Stimulated activated CD4-positive, alpha-beta T cell treated with anti-CD3 and anti-CD28 coated beads, Interleukin-1b, Interleukin-23, amount 100 ng/mL, for 24 hours (primary cell): ENCODE measurements at places on chromosomes 3 and 15.

DNA sequence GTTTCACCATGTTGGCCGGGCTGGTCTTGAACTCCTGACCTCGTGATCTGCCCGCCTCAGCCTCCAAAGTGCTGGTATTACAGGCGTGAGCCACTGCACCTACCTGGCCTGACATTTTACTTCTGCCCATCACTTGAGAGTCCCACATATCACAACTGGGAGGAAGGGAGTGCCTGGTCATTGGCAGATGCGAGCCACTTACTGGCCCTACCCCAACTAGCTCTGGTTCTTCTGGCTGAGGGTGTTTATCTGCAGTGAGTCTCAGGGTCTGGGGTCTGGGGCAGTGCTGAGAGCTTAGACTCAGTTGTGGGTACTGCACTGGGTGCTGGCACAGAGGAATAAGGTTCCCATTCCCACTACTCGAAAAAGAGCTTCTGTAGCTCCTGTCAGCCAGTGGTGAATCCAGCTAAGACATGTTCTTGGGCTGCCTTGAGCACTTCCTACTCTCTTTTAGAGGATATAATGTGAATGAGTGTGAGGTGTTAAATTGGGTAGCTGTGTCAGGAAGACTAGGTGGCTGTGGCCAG, 30.2 kb downstream of the DAG1 start:
- no peak for DNase-seq

DNA sequence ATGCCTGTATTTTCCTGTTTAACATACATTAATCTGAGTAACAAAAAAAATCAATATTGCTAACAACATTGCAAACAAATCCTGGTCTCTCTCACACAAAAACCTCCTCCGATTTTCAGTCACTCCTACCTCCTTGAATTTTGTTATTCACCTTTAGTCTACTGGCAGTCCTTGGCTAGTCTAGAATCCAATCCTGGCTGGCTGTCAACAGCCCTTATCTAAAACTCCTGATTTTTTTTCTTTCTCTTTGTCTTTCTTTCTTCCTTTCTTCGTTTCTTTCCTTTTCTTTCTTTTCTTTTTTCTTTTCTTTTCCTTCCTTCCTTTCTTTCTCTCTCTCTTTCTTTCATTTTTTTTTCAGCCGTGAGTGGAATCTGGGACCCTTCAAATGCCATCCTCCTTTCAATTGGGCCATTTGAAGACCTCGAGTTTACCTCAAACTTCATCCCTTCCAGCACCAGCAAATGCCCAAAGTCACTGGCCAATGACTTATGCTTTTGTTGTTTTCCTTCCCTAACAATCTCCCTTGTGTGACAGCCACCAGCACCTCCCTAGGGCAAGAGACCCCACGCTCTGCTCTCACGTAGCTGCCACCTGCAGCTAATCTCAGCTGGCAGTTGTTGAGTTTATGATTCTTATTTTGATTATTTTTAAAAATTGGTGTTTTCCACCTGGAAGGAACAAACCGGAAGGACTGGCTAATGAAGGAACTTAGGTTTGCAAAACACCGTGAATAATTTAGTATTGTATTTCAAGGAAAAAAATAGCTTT, 6.8 kb upstream of the ONECUT1 start:
- no peak for DNase-seq

DNA sequence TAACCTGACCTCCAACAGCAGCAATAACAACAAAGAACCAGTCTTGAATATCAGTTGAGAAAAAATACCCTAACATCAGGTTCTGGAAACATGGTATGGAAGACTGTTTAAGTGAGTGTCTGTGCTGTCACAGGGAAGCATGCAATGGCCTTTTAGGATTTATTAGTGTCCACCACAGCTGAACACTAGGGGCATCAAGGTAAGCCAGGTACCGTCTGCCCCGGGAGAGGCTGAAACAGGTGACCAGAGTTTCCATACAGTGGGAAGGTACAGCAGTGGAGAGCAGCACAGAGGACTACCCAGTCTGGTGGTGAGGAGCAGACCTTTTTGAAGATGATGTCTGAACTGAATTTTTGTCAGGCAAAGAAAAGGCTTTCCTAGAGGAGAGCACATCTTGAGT, 18.4 kb downstream of the ZDHHC23 start:
- no peak for DNase-seq

DNA sequence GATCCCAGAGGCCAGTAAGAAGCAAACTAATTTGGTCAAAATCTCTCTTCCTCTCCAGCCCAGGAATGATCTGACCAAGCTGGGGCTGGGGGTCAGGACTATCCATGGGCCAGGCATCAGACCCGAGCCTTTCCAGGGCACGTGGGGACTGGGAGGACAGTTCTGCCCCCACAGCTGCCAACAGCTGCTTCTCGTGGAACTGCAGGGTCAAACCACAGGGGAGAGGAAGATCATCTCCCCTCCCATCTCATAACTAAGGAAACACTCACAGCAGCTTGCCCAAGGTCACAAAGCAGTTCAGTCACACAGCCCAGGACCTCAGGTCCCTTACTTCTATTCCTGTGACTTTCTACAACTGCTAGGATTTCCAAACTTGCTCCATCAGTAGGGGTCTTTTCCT, 47.1 kb downstream of the DAPK2 start:
- DNase-seq, result no peak

DNA sequence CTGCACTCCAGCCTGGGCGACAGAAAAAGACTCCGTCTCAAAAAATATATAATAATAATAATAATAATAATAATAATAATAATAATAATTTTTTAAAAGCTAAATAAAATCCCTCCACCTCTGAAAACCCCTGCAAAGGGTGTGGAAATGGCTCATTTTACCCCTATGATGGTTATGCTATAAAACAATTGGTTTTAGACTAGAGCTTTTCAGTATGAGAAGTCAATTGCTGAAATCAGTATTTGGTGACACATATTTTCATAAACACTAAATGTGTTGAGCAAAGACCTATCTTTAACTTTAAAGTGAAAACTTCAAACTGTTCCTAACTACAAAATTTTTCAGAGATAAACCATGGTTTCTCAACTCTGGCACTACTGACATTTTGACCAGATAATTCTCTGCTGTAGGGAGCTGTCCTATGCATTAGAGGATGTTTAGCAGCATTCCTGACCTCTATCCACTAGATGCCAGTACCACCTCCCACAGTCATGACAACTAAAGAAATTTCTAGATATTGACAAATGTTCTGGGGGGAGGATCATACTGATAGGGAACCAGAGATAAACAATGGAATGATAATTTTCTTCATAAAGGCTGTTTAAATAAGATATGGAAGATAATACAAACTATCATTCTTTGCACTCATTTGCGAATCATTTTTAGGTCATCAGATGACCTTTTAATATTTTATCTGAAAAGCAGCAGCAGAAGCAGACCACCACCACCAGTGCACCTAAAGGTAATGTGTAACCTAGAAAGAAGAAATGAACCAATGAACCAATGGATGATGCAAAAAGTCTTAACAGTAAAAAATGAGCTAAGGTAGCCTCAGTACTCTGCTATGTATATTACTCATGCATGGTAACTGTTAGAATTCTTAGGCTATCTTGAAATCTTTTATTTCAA, 13.8 kb downstream of the PTPN9 start:
- DNase-seq, result no peak

GRCh38 chr15:57398336-57398735, 22.0 kb downstream of the CGNL1 start:
- no peak for DNase-seq

GRCh38 chr15:67013696-67014095, 51.7 kb upstream of the SMAD3 start:
- DNase-seq, result no peak

- no peak for DNase-seq
Observed at GRCh38 chr3:104610730-104611652, 755.7 kb upstream of the ALCAM start.

DNA sequence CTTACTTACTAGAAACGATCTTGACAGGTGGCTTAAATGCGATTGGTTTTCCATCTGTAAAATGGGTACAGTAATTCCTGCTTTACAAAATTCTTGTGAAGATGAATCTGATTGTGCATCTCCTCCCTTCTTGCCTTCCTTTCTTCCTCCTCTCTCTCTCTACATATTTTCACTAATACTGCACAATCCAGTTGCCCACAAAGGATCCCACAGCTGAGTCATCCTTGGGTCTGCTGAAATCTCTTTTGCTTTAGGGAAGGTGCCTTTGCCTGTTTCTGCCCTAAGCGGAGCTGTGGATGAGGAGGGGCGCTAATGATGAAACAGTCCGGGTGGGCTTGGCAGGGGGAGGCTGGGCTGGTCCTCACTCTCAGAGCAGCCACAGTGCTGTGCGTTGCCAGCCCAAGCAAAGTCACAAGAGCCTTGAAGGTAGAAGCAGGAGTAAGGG, 46.1 kb downstream of the AMOTL2 start:
- DNase-seq, result no peak
